ENCODE measurements at places on chromosomes 2 and 18.

DNA sequence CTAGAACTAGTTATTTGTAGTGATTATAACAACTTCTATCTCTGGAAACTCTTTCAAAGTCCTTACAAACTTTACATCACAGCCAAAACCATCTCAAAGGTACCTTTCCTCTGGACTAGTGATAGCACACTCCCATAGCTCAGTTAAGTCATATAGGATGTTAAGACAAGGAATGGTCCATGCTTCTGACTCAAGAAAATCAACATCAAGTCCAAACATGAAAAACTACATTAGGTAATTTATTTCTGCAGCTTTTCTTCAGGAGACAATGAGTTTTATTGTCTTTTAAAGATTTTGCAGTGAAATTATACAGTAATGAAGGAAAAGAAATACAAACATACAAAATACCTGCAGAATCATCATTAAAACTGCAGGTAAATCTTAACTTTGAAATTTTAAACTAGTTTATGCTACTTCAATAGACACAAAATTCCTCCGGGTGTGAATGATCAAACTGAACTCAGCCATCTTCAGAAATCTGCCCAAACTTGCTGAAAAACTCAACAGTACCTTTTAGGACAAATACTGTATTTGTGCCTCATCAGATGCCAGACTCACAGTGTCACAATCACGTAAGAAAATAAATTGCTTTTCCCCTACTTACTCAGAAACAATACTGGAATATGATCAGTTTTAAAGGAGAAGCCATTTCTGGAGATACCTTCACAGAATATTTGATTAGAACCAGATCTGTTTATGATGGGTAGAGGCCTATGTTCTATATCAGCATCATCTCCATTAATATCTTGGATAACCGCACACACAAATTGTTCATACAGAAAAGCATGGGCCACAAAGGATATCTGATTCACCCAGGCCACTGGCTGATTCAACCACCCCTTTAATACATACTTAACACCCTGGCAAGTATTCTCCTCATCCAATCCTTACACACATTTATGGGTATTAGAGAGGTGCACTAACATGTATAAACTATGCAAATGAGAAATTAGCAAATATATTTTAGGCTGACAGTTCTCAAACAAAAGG is 2.6 kb downstream of the TMEM131 start:
- DNase-seq = no peak

DNA sequence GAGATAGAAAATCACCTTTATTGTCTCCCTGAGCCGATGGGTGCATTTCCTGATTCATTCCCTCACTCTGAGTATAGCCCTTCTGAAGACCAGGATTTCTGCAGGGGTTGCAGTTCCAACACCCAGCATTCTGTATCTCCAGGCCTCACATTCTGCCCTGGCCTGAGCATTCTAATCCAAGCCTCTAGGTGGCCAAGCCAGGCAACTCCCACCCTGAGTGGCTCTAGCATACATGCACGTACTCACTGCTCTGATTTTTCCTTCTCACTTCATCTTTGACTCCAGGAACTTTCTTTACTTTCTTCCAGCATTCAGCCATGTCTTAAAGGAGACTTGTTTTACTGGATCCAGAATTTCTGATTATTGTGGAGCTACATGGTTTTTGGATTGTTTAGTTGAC is 100.7 kb upstream of the STK39 start:
- peak; percentile 57 for DNase-seq

DNA sequence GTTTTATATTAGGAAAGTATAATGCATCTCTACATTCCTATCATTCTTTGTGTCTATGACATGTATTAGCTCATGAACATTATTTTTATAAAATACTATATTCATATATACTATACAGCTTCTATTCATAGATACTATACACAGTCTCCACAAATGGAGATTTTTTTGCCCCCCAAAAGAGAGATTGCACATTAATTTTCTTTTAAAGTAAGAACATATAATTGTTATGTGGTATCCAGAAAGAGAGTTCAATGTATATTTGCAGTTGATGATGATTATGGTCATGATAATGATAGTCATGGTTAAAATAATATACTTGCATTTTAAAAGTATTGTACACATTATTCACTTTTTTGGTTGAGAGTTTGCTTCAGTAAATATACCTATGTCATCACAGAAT is 445.3 kb downstream of the DSC3 start:
- no peak for DNase-seq

DNA sequence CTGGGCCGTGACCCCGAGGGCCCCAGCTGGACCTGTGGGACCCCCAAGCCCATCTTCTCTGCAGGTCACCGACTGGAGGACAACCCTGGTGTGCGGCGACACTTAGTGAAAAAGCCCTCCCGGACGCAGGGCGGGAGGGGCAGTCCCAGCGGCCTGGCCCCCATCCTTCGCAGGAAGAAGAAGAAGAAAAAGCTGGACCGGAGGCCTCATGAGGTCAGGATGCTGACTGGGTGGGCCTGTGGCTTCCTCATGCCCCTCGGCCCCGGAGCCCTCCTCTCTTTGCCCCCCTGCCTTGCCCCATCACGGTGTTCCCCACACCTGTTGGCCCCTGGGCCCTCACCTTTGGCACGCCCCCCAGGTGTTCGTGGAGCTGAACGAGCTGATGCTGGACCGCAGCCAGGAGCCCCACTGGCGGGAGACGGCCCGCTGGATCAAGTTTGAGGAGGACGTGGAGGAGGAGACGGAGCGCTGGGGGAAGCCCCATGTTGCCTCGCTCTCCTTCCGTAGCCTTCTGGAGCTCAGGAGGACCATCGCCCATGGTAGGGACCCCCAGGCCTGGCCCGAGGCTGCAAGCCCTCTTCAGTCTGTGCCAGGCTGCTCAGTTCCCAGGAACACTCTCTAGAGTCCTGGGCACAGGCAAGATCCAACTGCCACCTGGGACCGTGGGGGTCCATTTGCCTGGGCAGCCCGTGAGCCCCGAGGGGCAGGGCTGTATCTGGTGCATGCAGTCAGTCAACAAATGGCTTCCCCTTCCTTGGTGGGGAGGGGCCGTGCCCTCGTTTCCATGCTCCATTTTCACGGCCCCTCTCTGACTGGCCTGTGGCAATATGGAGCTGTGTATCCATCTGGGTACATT is 4.7 kb downstream of the SLC4A3 start:
- no peak for DNase-seq

GRCh38 chr18:33355263-33355662 is 85.3 kb downstream of the CCDC178 start:
- no peak for DNase-seq

GRCh38 chr2:24743924-24744323 is 49.3 kb downstream of the PTRHD1 start:
- DNase-seq = no peak

DNA sequence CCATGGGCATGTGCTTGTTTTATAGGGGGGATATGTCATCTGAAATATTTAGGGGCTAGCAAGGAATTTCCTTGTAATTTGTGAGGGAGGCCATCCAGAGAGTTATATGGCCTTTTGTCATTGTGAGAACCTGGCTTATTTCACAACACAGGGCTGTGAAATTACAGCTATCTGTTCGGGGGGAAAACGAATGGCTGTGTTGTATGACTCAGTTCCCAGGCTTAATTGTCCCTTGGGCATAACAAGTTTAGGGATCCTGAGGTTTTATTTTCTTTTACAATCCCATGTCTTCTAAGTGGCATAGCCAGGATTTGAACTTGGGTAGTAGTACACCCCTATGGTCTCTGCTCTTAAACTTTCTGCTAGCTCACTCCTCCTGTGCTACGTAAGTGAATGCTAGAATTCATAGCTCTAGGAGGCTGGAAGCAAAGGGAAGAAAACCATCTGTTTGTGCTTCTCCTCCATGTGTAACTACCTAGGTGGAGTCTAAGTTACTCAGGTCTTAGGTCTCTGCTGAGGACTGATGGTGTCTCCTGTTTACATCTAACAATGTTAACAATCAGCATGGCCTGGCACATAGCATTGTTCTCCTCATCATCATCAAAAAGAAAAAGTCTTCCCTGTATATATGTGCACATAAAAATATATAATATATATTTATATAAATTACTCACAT is 53.8 kb downstream of the SKA1 start:
- DNase-seq = no peak

GRCh38 chr2:239376942-239377531 is 23.8 kb downstream of the HDAC4 start:
- DNase-seq = no peak

GRCh38 chr2:39320162-39320561 is 76.4 kb upstream of the CDKL4 start:
- no peak for DNase-seq

DNA sequence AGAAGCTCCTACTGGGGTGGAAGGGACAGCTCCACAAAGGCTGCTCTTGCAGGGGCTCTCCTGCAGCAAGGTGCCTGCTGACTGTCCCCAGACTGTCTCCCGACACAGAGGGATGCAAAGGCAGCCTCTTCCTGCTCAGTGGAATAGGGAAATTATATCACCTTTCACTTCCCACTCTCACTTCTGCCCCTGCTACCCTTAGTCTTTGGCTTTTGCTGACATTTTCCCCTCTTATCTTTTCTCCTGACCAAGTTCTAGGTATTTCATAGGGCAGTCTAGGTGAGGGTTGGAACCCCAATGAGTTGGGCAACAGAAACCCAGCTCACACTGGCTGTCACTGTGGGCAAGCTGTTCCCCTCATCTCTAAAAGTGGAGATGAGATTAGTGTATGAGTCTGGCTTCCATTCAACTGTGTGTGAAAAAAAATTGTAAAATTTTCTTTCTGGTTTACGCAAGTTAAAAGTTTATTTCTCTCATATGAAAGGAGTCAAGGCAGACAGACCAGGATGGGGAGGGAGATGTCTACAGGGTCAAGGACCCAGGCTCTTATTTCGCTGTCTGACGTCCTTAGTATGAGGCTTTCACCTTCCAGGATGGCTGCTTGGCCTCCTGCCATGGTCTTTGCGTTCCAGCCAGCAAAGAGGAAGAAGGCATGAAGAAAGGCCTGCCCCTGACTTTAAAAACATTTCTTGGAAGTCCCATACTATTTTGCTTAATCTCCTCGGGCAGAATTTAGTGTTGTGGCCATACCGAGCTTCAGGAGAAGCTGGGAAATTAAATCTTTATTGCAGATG is 7.5 kb upstream of the MOCOS start:
- no peak for DNase-seq

DNA sequence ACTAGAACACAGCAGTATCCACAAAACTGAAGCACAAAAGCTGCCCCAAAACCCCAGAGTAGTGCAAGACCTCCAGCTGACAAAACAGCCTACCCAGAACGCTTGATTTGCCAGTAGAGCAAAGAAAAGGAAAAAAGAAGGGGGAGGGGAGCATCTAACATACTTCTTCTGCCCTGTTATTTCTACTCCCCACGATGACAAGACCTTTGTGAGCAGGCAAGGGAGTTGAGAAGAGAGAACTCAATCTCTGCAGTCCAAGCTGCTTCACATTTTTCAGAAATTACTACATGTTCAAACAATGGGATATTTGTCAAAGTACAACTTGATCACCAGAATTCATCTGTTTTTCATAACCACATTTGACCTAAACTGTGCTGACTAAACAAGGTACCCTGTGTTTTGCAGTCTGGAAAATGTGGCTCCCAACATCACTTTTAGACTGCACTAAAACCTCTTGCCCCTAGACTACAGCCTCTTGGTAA is 286.7 kb downstream of the EXOC6B start:
- no peak for DNase-seq

DNA sequence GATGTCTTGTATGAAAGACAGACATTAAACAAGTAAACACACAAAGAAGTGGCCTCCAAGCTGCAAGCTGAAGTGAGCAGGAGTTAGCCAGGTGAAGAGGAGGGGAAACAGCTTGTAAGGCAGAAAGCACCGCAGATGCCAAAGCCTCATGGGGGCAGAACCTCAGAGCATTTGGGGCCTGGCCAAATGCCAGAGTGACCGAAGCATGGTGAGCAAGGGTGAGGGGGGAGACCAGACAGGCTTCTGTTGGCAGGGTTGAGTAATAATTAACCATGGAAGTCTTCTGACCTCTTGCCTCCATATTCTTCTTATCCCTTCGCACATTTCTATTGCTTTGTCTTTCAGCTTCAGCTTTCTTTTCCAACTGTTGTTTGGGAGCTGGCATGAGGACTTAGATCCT is 5.6 kb downstream of the QPCT start:
- DNase-seq = no peak

DNA sequence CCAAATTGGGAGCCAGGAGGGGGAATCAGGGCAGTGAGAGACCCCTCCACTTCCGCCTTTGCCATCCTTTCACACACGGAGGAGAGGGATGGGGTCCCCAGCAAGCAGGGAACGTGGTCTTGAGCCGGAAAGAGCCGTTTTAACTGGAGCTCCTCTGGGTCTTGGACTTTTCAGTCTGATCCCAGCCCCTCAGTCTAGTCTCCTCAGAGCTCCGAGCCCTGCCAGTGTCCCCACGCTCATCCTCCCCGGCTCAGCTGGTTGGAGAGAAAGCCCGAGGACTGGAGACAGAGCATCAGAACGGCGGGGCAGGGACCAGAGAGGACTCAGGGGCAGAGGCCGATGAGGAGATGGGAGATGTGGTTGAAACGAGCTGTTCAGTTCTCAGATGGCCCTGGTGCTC is 26.1 kb upstream of the OTOF start:
- no peak for DNase-seq

DNA sequence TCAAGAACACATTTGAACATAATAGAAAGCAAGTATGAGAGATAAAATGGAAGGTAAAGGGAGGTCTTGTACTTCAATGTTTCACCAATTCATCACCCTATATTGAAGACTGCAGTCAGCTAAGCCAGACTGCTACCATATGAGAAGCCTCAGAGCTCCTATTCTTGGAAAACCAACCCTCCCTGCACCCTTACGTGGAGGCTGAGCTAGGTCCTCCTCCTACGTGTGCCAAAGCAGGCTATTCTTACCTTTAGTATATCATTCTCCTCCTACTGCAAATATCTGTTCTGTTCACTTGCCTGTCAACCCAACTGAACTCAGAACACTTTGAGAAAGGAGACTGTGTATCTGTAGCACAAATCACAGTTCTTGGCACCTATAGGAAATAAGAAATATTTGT is 255.8 kb upstream of the HNRNPA3 start:
- no peak for DNase-seq

- DNase-seq = no peak
These were observed 15.4 kb upstream of the FARP2 start for GRCh38 chr2:241340631-241341163.

- DNase-seq = no peak
These were observed 40.7 kb upstream of the C2orf66 start for GRCh38 chr2:196849895-196850294.

DNA sequence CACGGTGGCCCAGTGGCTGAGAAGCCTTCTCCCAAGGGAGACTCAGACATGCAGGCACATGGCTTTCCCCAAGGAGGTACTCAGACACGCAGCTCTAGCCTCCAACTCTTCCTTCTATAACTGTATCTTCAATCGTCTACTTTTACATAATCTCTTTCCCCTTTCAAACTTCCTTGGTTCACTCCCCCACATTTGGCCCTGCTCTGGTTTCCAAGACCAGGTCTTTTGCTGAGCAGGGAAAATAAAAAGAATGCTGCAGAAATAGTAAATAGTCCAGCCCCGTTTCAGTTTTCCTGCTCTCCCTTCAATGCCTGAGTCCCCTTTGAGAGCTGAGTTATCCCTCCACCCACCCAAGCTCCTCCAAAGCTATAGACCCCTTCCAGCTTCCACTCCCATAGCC is 635.0 kb downstream of the ARHGAP15 start:
- no peak for DNase-seq

- no peak for DNase-seq
These were observed 101.1 kb downstream of the CTIF start for GRCh38 chr18:48639772-48640432.

GRCh38 chr18:6638447-6638846 is 91.1 kb upstream of the ARHGAP28 start:
- no peak for DNase-seq

- DNase-seq = no peak
These were observed 75.8 kb downstream of the MBD2 start for GRCh38 chr18:54148678-54149077.

- peak; percentile 73 for DNase-seq
These were observed 62.2 kb upstream of the PMAIP1 start for GRCh38 chr18:59837586-59837985.

- no peak for DNase-seq
These were observed 414.9 kb downstream of the CDH2 start for GRCh38 chr18:27762054-27762453.

Measured in iPS DF 6.9 (cell line).